ENCODE measurements at places on chromosomes 16 and 17.

- DNase-seq: no peak
Observed at GRCh38 chr17:8122924-8123694, 797 bp downstream of the HES7 start.

- DNase-seq: no peak
Observed at GRCh38 chr16:18048853-18049546, 287.5 kb downstream of the NPIPA8 start.

GRCh38 chr17:32278815-32279214 lies 13.2 kb downstream of the RHBDL3 start:
- DNase-seq: no peak

DNA sequence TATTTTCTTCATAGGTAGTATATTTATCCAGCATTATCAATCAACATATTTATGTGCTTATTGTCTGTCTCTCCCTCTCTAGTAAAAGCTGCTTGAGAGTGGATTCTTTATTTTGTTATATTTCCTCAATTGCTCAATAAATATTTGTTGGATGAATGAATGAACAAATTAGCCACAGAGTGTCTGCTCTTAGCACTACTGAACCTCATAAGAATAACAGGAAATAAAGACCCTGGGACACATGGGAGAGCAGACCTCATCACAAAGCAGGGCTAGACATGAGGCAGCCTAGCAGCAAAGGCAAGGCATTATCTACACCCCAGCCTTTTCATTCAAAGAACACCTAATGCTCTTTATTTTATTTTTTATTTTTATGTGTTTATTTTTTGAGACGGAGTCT lies 34.9 kb upstream of the TANC2 start:
- DNase-seq: no peak

DNA sequence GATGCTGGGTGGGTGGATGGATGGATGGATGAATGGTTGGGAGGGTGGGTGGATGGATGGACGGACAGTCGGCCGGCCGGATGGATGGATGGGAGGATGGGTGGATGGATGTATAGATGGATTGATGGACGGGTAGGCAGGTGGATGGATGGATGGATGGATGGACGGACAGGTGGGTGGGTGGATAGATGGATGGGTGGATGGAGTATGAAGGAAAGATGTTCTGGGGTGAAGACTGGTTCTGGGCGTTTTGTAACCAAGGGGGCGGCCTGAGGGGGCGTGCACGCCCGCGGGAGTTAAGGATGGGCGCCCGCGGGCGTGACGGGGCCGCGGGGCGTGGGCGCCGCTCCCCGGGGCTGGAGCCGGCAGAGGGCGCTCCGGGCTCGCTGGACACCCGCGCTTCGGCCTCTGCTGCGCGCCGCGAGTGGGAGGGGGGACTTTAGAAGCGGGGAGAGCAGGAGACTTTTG lies at the start of gene NECAB2:
NECAB2 (plus strand) TSS at position 407 of the 468 bp plus-strand sequence. CDS start 405 bp downstream, outside the sequence.
- DNase-seq: no peak

GRCh38 chr17:69325518-69326376 lies 1.2 kb downstream of the ABCA5 start:
- DNase-seq: peak; percentile 50

- DNase-seq: peak; percentile 13
Observed at GRCh38 chr17:52170963-52171572, 12.6 kb upstream of the CA10 start.

GRCh38 chr16:8713635-8714172 lies 39.3 kb downstream of the ABAT start:
- no peak for DNase-seq

DNA sequence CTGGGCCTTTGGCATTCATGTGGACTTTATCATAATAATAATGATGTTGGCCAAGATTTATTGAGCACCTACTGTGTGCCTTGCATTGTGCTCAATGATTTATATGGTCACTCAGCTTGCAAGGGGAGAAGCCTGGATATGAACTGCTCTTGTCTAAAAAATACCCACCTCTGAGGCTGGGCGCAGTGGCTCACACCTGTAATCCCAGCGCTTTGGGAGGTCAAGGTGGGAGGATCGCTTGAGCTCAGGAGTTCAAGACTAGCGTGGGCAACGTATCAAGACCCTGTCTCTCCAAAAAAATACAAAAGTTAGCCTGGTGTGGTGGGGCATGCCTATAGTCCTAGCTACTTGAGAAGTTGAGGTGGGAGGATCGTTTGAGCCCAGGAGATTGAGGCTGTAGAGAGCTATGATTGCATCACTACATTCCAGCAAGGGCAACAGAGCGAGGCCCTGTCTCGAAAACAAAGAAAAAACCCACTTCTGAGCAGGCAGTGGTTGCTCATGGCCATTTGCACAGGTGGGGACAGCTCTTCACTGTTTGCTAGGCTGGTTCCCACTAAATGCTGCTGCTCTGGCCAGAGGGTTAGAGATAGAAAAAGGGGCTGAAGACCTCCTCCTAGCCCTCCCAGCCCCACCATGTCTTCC lies 4.3 kb upstream of the ADGRG1 start:
- peak; percentile 87 for DNase-seq

GRCh38 chr17:38701504-38702165 lies 3.4 kb upstream of the MLLT6 start:
- DNase-seq: peak; percentile 49

GRCh38 chr16:30527635-30528178 lies 1.3 kb upstream of the ZNF768 start:
- no peak for DNase-seq

- no peak for DNase-seq
Observed at GRCh38 chr17:63512388-63512787, 10.8 kb upstream of the KCNH6 start.

- DNase-seq: no peak
Observed at GRCh38 chr16:2865651-2866050, 7.7 kb upstream of the PRSS22 start.

GRCh38 chr17:20114466-20114865 lies 105.3 kb downstream of the SPECC1 start:
- no peak for DNase-seq

GRCh38 chr17:82247182-82247823 lies 18.5 kb downstream of the SLC16A3 start:
- DNase-seq: no peak

DNA sequence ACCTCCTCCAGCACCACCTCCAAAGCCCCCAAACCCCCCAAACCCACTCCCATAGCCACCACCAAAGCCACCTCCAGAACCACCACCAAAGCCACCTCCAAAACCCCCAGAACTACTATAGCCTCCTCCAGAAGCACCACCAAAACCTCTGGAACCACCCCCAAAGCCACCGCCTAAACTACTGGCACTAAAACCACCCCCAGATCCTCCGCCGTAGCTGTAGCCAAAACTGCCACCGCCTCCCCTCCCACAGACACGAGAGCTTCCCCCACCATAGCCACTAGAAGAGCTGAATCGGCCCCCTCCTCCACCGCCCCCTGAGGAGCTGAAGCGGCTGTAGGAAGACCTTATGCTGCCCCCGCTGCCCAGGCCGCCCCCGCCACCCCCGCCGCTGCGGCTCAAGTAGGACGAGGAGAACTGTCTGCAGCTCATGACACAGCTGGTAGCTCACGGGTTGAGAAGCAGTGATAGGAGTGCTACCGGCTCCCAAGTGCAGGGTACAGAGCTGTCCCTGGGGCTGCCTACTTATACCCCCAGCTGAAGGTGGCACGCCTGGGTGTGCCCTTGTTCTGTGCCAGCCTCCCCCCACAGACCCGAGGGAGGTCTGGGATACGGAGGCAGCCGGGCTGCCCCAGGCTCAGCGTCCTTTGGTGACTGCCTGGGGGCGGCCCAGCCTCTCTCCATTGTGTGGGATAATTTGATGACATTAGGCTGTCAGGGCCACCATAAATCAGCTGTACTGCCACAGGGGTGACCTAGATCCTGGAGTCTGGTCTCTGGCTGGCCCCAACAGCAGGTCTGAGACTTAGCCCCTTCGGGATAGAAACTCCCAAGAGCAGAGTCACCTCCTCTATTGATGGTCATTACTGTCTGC lies at the start of gene KRT9:
KRT9 (minus strand) TSS at position 499 of the 874 bp plus-strand sequence; CDS start at position 432, 67 bp downstream.
- no peak for DNase-seq

GRCh38 chr17:78378225-78379130 lies at the start of gene PGS1:
TSS of gene PGS1 (plus strand) at chr17:78378649. CDS start at chr17:78378666, 17 bp downstream.
- DNase-seq: no peak

GRCh38 chr17:77721846-77722160 lies 236.7 kb upstream of the TNRC6C start:
- DNase-seq: no peak

- DNase-seq: peak; percentile 87
Observed at GRCh38 chr17:57995076-57995956, 7.3 kb upstream of the VEZF1 start.

- DNase-seq: no peak
Observed at GRCh38 chr16:30355954-30356308, 823 bp upstream of the CD2BP2 start.

GRCh38 chr17:47276868-47277267 lies 23.2 kb downstream of the ITGB3 start:
- peak; percentile 56 for DNase-seq

- DNase-seq: no peak
Observed at GRCh38 chr17:68709461-68709860, 108.3 kb upstream of the FAM20A start.

DNA sequence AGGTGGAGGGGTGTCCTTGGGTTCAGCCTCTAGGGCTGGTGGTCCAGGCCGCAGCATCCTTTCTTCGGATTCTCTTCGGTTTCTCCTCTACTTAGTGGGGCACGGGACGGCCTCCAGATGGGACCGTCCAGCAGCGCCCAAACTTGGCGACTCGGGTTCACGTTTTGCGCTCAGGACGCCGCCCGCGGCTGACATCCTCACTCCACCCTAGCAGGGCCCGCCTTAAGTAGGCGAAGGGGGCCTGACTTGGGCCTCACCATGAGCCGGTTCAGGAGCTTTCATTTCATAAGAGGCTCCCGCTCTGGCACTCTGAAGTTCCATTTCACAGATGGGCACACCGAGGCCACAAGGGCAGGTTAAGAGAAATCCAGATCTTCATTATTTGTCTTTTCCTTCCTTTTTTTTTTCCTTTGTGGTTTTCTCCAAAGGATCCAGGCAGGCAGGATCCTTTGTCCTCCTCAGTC lies 141.2 kb downstream of the SEC14L1 start:
- DNase-seq: no peak

GRCh38 chr17:55426851-55427586 lies 5.4 kb upstream of the MMD start:
- DNase-seq: no peak

DNA sequence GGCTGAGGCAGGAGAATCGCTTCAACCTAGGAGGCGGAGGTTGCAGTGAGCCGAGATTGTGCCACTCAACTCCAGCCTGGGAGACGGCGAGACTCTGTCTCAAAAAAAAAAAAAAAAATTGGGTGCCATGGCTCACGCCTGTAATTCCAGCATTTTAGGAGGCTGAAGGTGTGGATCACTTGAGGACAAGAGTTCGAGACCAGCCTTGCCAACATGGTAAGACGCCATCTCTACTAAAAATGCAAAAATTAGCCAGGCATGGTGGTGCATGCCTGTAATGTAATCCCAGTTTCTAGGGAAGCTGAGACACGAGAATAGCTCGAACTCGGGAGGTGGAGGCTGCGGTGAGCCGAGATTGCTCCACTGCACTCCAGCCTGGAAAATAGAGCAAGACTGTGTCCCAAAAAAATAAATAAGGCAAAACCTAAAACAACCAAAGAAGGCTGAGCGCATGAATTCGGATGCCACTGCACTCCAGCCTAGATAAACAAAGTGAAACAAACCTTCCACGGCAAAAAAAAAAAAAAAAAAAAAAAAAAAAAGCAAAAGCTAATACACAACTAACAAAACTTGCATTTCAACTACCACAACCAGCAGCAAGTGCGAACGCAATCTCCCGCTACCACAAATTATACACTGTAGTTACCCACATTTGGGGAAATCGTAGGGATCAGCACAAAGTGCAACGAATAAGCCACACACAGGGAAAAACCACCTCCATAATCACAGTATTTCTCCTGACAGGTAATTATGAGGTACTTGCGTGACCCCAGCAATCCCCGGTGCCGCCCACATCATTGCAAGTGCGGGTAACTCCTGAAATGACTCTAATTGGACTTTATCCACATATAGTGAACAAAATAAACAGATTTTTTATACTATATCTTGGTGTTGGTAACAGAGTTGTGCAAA lies 25.6 kb downstream of the TEX14 start:
- DNase-seq: no peak

DNA sequence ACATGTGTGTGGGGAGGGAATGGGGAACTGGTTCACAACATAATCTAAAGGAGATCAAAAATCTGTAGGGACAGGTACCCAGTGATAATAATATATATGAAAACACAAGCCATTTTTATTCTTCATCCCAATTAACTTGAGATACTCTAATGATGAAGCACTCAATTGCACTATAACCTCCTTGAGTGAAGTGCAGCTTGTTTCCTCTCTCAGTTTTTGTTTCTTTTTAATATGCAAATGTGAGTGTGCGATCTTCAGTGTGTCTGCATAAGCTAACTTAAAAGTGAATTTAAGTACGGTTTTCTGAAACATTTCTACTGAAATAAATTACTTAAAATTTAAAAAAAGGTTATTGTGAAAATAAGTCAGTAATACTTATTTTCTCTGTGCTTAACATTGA lies 623.5 kb downstream of the CDH11 start:
- no peak for DNase-seq

- DNase-seq: no peak
Observed at GRCh38 chr16:85514295-85514597, 98.9 kb upstream of the GSE1 start.

DNA sequence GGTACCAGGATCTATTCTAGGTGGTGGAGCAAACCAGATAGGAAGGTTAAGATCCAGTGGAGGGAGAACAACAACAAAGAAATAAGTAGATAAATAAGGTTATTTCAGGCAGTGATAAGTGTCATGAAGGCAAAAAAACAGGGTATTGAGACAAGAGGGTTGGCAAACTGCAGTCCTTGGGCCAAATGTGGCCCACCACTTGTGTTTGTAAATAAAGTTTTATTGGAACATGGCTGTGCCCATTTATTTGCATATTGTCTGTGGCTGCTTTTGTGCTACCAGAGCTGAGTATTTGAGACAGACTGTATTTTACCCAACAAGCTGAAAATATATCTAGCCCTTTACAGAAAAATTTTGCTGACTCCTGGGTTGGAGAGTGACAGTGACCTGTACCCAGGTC lies 361.3 kb downstream of the XYLT1 start:
- no peak for DNase-seq

- DNase-seq: no peak
Observed at GRCh38 chr16:88932929-88933328, 44.1 kb downstream of the CBFA2T3 start.

- DNase-seq: no peak
Observed at GRCh38 chr17:65143889-65144604, 6.9 kb downstream of the RGS9 start.

GRCh38 chr17:49990331-49990730 lies 4.7 kb downstream of the DLX3 start:
- DNase-seq: no peak

GRCh38 chr17:80220054-80220735 lies at the start of the genes SGSH and SLC26A11:
TSS of gene SGSH (minus strand) at chr17:80220333. CDS start at chr17:80220313, 20 bp downstream.
TSS of gene SLC26A11 (plus strand) at chr17:80220427. CDS start at chr17:80221561, 1,134 bp downstream.
- DNase-seq: peak; percentile 59
